ENCODE measurements at places on chromosomes 2 and 18.

GRCh38 chr2:38057651-38058410 lies 18.1 kb downstream of the CYP1B1 start:
- DNase-seq = no peak

DNA sequence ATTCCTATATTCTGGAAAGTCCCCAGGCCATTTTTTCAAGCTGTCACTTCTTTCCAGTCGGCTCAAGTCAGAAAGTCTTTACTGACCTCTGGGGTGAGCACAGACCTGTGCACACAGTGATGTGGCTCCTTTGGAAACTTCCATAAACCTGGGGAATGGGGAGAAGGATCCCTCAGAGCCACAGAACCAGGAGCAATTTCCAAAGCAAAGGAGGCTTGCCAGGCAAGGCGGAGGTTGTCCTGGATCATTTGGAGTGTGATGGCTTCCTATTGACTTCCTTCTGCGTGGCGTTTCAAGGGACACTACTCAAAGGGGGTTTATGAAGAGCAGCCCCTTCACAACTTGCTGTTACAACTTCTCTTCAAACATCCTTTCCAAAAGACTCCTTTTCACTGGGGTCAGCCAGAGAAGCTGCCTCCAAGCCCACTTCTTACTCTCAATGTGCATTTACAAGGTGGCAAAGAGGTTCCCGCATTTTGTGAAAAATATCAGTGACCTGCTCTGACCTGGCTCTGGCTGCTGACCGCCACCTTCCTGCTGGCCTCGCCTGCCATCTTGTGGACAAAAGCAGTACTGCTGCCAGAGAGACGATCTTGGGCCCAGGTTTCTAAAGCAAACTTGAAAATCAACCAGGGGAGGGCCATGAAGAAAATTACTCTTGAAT lies 18.2 kb upstream of the TMEM247 start:
- DNase-seq = peak; percentile 68

- DNase-seq = no peak
Observed at GRCh38 chr2:175439416-175439815, 257.9 kb upstream of the ATP5MC3 start.

DNA sequence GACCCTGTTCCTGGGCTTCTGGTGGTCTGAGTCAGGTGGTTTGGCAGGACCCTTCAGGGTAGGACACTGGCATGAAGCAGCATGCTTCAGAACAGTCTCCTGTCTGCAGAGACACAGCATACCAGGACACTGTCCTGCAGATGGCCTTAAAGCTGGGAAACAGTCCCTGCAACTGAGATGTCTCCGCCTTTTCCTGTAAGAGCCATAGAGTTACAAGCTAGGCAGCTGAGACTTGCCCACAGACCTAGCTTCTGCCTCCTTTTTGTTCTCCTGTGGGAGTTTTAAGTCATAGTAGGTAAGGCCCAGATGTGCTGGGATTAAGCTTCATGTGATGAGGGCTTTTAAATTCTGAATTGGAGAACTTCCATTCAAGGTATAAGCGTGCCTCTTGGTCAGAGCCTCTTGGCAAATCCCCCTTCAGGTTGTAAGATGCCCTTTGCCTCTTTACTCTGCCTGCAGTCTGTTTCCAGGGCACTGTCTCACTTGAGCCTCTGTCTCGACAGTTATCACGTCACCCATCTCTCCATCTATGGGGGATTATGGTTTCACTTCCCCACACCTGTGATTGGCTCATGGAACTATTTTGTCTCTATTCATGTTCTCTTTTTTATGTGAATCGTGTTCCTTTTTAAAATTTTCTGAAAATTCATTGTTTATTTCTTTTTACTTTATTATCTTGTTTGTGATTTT lies 51.8 kb downstream of the COA5 start:
- no peak for DNase-seq

- no peak for DNase-seq
Observed at GRCh38 chr2:101442042-101442666, 32.8 kb downstream of the RFX8 start.

DNA sequence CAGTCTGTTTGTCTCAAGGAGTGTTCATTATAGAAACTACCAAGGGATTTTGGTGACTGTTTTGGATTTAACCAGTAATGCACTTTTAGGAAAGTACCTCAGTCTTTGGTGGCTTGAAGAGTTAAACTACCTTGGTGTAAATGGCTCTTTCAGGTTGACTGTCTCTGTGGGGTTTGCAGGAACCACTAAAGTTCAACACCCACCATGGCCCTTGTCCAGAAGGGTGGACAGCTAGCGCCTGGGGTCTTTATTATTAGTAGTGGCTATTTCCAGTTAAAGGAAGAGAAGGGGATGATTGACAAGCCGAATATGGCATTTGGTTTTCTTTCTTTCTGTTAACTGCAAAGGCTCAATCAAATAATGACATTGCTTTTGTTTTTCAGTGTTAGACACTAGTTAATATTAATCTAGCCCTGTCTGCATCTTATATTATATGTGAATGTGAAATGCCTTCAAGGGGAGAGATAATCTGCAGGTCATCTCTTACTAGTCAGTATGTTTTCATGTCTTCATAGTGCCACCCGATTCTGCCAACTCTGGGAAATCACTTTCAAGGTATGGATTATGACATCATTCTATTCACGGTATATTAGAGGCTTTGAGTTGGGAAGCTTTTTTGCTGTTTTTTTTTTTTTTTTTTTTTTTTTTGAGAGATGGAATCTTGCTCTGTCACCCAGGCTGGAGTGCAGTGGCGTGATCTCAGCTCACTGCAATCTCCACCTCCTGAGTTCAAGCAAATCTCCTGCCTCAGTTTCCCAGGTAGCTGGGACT lies 56.4 kb downstream of the MAP4K4 start:
- DNase-seq = no peak

GRCh38 chr2:8158711-8159110 lies 523.1 kb upstream of the ID2 start:
- no peak for DNase-seq

DNA sequence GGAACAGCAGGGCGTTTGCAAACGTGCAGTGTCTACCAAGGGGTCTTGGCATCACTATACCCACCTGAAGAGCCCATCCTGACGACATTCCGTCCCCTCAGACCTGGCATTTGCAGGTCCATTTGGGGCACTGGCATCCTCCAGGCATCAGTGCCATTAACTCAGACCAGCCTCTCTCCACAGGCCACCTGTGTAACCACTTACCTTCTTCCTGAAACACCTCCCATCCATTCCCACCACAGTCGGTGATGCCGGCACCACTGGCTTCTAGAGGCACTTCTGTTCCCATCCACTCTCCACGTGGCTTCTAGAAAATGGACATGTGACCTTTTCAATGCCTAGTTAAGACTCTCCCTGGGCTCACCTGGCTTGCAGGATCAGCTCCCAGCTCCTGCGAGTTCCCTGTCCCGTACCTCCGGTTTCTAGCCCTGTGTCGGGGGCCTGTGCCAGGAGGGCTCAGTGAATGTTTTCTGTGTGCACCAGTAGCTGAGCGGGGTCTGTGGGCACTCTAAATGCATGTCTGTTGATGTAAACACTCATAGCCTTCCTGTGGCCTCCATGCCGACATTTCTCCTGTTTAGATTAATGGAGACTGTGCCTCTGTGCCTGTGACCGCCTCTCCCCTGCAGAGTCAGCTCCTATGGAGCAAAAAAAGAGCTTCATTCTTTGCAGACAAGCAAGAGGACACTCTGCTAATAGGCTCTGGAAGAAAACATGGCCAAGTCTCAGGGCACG lies 458.0 kb upstream of the HS6ST1 start:
- DNase-seq = no peak

- no peak for DNase-seq
Observed at GRCh38 chr18:62898359-62898758, 183.0 kb downstream of the PHLPP1 start.
